Right cardiac atrium (tissue), 5 donors: ENCODE measurements at places on chromosomes 11 and 22. TPM values are rescaled to one million over a fixed set of nuclear protein-coding genes. Genes with fewer than 3 reads are reported as not detected.

DNA sequence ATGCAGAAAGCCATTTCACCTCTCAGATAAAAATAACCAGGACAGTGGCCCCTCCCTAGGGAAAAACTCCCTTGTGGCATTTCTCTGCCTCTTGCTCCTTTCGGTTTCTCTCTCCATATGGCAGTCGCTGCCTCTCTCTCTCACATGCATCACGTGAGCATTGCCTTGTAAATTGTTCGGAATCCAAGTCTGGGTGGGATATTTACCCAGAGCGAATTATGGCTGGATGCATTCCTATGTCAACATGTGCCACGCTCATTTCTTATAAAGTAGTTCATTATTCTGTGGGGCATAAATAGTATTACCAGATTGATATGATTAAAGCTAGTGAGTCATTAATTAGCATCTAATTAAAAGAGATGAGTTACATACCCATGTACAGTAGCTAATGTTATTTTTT lies 392.9 kb downstream of the INSC start:
- no peak for DNase-seq

- DNase-seq = peak; percentile 76
Observed at GRCh38 chr11:74702383-74703007, 28.7 kb downstream of the CHRDL2 start.

GRCh38 chr11:106463154-106463553 lies 385.7 kb downstream of the AASDHPPT start:
- DNase-seq = no peak

DNA sequence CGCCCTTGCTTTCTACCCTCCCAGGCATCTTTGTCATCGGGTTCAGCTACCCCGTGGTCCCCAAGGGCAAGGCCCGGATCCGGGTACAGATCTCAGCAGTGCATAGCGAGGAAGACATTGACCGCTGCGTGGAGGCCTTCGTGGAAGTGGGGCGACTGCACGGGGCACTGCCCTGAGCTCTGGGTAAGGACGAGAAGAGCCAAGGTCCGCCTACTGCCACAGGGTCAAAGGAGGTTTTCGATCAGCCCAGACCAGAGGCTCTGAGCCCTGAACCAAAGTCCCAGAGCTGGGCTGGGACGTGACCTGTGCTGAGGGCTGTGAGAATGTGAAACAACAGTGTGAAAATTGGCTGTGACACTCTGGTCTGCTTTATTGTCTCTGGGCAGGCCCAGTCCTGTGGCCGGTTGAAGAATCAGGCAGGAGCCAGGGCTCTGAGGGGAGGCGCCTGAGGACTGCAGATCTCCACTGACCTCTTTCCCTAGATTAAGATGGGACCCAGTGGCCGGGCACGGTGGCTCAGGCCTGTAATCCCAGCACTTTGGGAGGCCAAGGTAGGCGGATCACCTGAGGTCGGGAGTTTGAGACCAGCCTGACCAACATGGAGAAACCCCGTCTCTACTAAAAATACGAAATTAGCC lies 6.5 kb upstream of the GALR3 start:
- DNase-seq = no peak

DNA sequence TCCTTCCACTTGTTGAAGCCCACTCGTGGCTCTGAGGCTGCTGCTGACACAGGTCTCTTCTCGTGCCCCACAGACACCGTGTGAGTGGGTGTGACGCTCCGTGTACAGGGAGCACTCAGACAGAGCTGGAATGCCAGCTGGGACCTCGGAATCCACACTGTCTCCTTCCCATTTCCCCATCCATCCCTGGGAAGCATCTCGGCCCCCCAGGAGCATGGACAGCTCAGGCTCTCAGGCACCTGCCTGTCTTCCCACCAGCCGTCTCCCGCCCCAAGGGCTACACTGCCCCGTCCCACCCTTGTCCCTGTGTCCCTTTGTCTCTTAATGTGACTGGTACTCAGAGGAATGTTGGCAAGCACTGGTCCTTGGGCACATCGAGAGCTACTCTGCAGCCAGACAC lies 63.8 kb downstream of the ARHGAP8 start:
- DNase-seq = peak; percentile 37

DNA sequence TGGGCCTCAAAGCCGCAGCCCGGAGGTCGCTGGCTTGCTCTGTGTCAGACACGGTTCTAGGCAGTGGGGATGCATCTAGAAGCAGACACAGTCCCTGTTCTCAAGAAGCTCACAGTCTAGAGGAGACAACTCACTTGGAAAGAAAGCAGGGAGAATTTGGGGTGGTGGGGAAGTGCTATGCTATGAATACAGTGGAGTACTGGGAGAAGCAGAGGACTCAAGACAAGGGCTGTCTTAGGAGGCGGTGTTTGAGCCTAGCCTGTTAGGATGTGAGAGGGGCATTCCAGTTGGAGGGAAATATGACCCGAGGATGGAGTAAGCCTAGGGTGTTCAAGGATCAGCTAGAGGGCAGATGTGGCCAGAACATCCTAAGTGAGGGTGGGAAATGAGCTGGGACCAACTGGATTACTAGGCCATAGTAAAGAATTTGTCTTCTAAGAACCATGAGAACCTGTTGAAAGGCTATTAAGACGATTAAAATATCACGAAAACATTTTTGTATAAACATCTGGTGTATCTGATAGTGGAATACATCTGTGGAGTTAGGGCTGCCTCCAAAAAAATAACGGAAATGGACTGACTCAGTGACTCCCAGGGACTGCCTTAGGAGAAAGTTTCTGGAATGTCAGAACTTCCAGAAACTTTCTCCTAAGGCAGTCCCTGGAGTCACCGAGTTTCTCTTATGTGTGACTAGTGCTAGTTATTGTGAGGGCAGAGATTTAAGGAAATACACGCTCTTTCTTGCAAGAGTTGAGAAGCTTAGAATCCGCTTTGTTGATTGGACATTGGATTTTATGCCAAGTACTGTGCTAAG lies 1.1 kb upstream of the PITPNB start:
- no peak for DNase-seq

- DNase-seq = no peak
Observed at GRCh38 chr11:115576606-115577380, 72.6 kb upstream of the CADM1 start.

GRCh38 chr22:31652088-31652487 lies 9.9 kb downstream of the PISD start:
- no peak for DNase-seq

KRTAP5-11 gene
- not detected for total RNA-seq

PDGFB gene
- 29.0 TPM for total RNA-seq

INSC gene
- 0.91 TPM for total RNA-seq

PANX2 gene
- total RNA-seq = 2.1 TPM

KCNJ11 gene
- 33.1 TPM for total RNA-seq

LRRC75B gene
- 5.1 TPM for total RNA-seq

RASL10A gene
- 1.1 TPM for total RNA-seq

BIK gene
- not detected for total RNA-seq
